ENCODE measurements at places on chromosomes 5 and 9. TPM values are rescaled to one million over a fixed set of nuclear protein-coding genes. Genes with fewer than 3 reads are reported as not detected.

GRCh38 chr5:1547236-1547635 lies 23.5 kb upstream of the LPCAT1 start:
- DNase-seq = no peak

ANKDD1B gene
- polyA plus RNA-seq = 5.6 TPM

- no peak for DNase-seq
These were observed 530.5 kb downstream of the SEMA5A start for GRCh38 chr5:9015260-9015936.

GRCh38 chr9:116943970-116944369 lies 256.9 kb downstream of the TRIM32 start:
- no peak for DNase-seq

TAS2R1 gene
- polyA plus RNA-seq = not detected

DNA sequence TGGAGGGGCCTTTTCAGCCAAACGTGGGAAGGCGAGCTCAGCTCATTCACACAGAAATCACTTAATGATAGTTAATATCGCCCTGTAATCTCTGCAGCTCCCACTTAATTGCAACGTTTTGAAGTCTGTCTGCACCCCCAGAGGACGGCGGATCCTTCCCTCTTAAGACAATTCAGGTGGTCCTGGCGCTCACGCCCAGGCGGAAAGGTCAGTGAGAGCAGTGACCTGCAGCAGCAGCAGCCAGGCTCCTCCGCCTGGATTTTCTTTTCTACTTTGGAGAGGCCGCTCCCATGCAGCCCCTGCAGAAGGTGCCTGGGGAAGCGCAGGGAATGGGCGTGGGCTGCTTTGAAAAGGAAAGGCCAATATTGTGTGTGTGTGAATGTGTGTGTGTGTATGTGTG lies 400.9 kb upstream of the IRX1 start:
- no peak for DNase-seq
